ENCODE measurements at places on chromosomes 6 and 20.
A peak's percentile ranks its signal among the peaks of the same experiment; 100 is the strongest.

DNA sequence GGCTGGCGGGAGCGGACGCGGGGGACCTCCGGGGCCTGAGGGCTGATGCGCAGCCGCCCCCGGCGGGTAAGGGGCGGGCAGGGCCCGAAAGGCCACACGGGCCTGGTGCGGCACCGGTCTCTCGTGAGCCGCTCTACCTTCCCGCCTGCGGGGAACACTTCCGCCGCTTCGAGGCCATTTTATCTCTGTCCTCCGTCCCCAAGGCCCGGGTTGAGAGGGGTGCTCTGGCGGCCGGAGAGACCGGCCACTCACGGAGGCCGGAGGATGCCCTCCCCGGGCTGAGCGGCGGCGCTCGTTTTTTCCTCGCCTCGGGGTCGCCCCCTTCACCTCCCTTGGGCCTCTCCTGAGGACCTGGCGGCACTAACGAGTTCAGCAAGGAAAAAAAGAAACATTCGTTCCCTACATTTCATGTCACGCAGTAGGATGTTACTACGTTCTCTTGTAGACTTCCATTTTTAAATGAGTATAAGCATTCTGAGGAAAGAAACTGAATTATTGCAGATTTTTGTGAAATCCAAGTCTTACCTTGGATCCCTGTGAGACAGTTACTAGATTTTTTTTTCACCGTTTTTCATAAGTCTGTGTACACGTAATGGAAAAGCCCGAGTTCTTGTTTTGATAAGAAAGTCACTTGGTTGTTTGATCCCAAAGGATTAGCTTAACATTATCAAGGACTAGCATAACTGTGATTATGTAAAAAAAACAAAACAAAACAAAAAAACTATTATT lies 575 bp downstream of the WTAP start:
- DNase-seq: no peak

DNA sequence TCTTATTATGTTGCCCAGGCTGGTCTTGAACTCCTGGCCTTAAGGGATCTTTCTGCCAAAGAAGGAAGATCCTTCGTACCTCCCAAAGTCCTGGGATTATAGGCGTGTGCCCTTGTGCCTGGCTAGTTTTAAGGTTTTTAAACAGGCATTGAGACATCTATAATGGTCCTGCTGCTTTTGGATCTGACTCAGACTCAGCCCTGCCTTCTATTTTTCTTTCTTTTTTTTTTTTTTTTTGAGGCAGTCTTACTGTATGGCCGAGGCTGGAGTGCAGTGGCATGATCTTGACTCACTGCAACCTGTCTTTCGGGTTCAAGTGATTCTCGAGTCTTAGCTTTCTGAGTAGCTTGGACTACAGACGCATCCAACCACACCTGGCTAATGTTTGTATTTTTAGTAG lies 73.7 kb downstream of the PHF20 start:
- no peak for DNase-seq

DNA sequence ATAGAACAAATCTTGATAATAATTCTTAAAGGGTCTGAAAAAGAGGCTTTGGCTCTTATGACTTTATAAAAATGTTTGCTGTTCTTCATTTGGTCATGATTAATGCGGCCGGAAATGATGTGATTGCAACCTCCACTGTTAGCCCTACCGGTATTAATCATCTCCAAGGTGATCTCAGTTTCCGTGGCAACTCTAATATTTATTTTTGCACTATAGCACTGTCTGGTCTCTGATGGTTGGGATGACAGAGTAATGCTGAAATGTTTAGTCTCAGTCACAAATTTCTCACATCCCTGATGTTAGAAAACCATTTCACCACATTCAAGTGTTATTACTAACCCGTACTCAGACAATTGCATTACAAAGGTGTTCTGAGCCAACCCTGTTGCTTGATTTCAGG lies 87.4 kb downstream of the TMEM200A start:
- DNase-seq: no peak

- DNase-seq: no peak
These were observed 38.2 kb downstream of the PMEPA1 start for GRCh38 chr20:57671662-57672061.

GRCh38 chr6:139597771-139598755 lies 223.6 kb upstream of the CITED2 start:
- peak; percentile 43 for DNase-seq

- DNase-seq: no peak
These were observed 166.8 kb downstream of the SAMD5 start for GRCh38 chr6:147675281-147675680.

- no peak for DNase-seq
These were observed 103.8 kb upstream of the LY86 start for GRCh38 chr6:6484681-6485080.

- no peak for DNase-seq
These were observed 610.3 kb downstream of the RNF144B start for GRCh38 chr6:18997375-18997826.

DNA sequence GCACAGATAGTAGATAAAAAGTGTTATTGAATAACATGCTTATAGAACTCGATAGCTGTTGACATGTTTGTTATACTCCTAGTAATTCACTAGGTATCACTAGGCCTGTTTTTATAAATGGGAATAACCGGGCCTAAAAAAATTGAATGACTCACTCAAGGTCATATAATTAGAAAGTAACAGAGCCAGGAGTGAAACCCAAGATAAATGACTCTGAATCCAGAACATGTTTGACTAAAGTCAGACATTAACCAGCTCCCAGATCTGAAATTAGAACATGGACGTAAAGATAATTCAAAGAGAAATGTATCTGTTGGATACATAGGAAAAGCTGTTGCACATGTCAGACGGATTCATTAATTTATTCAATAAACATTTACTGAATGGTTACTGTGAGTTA lies 26.9 kb downstream of the RGS17 start:
- DNase-seq: no peak

- no peak for DNase-seq
These were observed 99.1 kb upstream of the PRSS16 start for GRCh38 chr6:27148404-27148795.

- no peak for DNase-seq
These were observed 66.3 kb upstream of the DST start for GRCh38 chr6:56708810-56709597.

- no peak for DNase-seq
These were observed 63.7 kb upstream of the SULF2 start for GRCh38 chr20:47849006-47849405.

- no peak for DNase-seq
These were observed 218.6 kb upstream of the ZFP64 start for GRCh38 chr20:52410182-52410647.

GRCh38 chr6:126662966-126663365 lies 323.1 kb downstream of the CENPW start:
- DNase-seq: no peak

- DNase-seq: no peak
These were observed 92.2 kb upstream of the RSPO3 start for GRCh38 chr6:127026247-127026646.

DNA sequence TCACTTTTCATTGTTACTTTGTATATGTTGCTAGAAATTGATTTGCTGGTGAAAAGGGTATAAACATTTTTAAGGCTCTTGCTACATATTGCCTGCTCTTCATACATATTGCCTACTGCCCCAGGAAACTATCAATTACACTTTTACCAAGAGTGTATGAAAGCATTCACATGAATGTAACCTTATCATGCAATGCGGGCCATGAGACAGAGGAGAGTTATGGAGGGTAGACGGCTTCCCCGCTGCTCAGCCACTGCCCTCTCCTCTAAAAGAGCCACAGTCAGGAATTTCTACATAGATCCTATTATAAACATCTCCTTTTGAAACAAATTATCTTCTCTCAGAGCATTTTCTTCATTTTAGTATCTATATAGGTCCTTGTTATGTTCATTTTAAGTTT lies 264.4 kb downstream of the ESR1 start:
- DNase-seq: no peak

DNA sequence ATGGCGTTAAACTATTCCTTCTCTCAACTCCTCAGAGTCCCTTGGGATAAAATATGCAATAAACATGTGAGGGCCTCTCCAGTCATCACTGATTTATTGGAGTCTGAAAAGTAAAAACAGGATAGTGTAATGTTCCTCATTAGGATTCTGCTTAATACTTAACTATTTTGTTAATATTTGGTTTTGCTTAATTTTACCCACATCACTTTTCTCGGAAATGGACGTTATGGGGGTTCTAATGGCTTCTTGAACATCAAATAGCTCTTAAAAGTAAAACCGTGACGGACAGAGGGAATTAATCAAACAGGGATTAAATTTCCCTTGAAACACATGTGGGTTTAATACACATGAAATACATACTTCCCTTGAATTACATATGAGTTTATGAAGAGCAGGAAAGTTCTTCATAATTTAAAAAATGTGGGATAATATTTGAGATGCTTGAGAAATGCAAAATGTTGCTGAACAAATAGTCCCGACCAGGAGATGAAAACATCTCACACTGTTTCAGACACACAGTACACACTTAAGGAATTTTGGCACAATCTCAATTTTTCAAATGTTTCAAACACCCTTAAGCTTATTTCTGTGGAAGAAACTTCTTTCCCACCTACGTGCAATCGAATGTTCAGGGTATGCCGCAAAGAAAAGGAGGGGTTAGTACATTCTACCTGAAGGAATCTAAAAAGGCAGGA lies 38.4 kb upstream of the EIF2S2 start:
- no peak for DNase-seq

DNA sequence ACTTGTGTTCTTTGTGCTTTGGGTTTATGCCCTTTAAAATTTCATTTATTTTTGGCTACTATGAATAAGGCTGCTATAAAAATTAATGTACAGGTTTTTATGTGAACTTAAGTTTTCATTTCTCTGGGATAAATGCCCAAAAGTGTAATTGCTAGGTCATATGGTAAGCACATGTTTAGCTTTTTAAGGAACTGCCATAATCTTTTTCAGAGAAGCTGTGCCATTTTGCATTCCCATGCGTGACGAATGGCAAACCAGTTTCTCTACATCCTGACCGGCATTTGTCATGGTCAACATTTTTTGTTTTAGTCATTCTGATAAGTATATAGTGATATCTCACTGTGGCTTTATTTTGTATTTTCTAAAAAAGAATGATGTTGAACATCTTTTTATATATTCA lies 236.0 kb upstream of the SGK1 start:
- no peak for DNase-seq

GRCh38 chr20:63980317-63980805 lies 571 bp upstream of the PRPF6 start:
- no peak for DNase-seq

DNA sequence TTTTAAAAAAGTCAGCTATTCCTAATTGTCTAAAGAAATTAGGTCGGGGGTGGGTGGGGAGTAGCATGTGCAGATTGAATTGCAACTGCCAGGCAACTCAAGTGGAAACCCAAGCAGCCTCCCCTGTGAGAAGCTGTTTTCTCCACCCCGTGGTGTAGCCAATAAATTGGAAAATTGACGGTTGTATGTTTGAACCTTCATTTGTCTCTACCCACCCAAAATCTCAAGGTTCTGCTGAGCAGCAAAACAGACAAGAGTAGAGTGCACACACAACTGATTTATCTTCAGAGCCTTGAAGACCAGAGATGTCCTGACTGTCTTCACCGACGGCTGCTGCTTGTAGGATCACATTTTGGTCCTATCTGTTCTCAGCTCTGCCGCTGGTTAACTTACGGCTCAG lies 88.5 kb downstream of the DTD1 start:
- DNase-seq: no peak

- DNase-seq: no peak
These were observed 88.8 kb downstream of the PRL start for GRCh38 chr6:22208026-22208425.

- DNase-seq: no peak
These were observed 154.5 kb upstream of the ECI2 start for GRCh38 chr6:4289770-4290320.

- no peak for DNase-seq
These were observed 19.9 kb downstream of the ZNF451 start for GRCh38 chr6:57109880-57110279.

DNA sequence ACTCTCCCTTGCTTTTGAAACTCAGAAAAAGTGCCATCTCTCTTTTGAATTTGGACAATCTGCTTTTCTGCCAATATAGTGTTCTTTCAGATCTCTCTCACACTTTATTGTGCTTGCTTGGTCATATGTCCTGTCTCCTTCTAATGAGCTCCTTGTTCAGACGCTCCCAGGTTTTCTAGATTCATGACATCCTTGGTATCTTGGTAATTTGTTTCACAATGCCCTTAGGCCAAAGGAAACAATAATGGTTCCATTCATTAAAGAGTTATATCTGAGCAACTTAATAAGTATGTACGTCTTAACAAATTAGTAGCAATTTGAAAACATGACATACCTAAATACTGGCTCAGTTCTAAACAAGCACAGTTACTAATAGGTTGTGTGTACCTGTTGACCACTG lies 293.4 kb upstream of the SPTLC3 start:
- no peak for DNase-seq

DNA sequence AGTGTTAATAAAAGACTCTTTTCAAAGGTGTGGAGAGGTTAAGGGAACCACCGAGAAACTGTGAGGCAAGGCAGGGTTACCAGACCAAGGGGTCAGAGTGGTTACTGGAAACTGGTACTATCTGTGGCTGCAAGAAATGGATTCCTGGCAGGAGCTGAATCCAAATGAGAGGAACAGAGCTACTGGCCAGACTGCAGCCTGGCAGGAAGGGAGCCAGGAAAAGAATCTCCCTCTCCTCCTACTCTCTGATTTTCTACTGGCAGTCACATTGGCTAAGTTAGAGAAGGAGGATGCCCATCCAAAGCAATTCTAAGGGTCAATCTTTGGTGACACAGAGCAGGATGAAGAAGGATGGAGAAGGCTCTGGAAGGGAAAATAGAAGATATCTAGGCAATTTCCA lies 211.5 kb downstream of the GRM1 start:
- DNase-seq: no peak

DNA sequence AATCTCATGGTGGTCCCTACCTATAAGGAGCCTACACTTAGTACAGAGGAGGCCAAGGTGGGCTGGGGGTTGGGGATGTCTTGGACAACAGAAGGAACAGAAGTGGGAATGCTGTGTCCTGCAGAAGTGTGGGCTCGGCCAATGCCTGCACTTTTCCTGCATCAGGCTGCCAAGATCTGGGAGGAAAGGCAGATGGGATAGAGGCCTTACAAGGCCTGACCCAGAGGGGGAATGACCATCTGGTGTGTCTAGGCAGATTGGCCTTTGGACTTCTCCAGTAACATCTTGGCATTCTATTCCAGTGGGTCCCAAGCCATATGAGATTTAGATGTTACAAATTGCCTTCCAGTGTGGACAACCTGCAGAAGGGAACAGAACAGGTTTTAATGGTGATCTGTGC lies 124.7 kb upstream of the GPR6 start:
- DNase-seq: no peak

GRCh38 chr20:58650181-58650775 lies 805 bp upstream of the STX16 start:
- no peak for DNase-seq

DNA sequence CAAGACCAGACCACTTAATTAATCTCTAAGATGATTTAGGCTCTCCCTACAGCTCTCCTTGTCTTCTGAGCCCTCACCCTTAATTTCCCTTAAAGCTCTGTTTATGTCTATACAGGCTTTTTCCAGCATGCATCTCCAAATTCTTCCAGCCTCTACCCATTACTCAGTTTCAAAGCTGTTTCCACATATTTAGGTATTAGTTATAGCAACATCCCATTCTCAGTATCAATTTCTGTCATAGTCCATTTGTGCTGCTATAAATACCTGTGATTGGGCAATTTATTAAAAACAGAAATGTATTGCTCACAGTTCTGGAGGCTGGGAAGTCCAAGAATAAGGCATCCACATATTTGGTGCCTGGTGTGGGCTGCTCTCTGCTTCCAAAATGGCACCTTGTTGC lies 2.3 kb upstream of the SERPINB1 start:
- DNase-seq: no peak
